ENCODE measurements at places on chromosomes 7 and 10.

GRCh38 chr7:2357165-2357564, 2.5 kb downstream of the EIF3B start:
- DNase-seq = no peak

GRCh38 chr7:131355917-131356777, 28.5 kb downstream of the MKLN1 start:
- peak; percentile 6 for DNase-seq

- no peak for DNase-seq
Observed at GRCh38 chr10:70592186-70592735, 10.3 kb downstream of the PRF1 start.

- no peak for DNase-seq
Observed at GRCh38 chr10:122571892-122572291, 11.3 kb downstream of the DMBT1 start.

- DNase-seq = no peak
Observed at GRCh38 chr10:34814913-34815184, 247 bp downstream of the PARD3 start.

- DNase-seq = no peak
Observed at GRCh38 chr10:71075759-71076472, 136.5 kb upstream of the UNC5B start.

DNA sequence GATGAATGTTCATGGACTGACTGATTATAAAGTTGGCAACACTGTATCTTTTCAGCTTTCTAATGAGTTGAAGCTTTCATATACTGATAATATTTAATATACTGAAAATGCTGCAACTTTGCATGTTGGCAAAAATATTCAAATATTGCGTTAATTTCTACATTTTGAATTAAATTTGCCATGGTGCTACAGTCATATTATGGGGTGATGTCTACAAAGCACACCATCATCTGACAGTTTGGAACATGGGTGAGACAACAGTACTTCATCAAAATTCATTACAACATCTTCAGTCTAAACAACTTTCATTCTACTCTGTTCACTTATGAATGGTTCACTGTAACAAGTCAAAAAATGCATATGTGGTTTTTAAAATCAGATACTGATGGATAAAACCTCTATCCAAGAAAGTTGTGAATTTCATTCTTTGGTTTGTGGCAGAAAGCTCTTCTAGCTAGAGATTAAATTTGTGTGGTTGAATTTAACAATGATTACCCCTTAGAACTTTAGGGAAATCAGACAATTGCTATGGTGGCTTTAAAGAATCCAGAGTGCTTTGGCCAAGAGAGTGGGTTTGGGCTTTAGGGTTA, 136.4 kb downstream of the TMEM26 start:
- peak; percentile 27 for DNase-seq

Data from spinal cord (tissue), 10 donors.